Muscle of leg (tissue), 16 donors: ENCODE measurements at places on chromosomes 5 and 9.

- peak; percentile 70 for DNase-seq
Measured at GRCh38 chr5:126274076-126274762, 149.0 kb upstream of the GRAMD2B start.

GRCh38 chr9:75855509-75855908, 35.0 kb upstream of the PCSK5 start:
- peak; percentile 48 for DNase-seq

DNA sequence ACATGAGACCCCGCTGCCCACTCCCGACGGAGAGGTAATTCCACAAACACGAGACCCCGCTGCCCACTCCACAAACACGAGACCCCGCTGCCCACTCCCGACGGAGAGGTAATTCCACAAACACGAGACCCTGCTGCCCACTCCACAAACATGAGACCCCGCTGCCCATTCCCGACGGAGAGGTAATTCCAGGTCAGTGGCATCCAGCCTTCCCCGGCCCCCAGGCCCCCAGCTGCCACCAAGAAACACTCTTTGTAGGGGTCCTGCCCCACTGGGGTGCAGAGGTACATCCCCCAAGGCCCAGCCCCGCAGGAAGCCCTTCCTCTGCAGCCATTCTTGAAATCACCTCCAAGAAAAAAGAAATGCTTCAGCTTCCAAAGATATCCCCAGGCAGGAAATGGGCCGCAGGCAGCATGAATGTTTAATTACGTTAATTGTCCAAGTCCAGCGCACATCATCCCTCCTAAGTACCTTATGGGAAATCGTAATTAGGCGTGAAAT, 115.9 kb downstream of the ADAMTS2 start:
- DNase-seq: no peak

DNA sequence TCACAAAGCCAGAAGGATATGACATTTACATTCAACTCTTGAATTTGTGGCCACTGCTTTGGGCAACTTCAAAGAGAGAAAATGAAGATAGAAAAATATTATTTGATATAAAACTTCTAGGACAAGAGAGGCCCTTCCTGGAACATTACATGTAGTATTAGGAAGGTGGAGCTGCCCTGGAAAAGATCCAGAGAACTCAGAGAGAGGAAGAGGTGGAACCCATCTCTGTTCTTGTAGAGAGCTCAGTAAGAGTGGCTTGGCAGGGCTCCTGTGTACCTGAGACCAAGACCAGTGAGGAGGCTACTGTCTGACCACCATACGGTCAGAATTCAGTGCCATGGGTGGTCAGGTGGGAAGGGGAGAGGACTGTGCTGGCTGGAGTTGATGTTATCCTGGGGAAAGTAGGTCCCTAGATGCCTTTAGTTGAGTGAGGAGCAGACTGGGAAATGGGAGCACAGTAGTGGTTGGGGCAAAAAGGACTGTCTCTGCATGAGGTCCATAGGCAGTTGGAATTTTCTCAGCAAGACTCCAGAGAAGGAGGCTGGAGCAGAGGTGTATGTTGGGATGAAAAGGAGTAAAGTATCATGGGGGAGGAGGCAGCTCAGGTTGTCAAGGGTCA, 7.6 kb downstream of the TGFBI start:
- no peak for DNase-seq

DNA sequence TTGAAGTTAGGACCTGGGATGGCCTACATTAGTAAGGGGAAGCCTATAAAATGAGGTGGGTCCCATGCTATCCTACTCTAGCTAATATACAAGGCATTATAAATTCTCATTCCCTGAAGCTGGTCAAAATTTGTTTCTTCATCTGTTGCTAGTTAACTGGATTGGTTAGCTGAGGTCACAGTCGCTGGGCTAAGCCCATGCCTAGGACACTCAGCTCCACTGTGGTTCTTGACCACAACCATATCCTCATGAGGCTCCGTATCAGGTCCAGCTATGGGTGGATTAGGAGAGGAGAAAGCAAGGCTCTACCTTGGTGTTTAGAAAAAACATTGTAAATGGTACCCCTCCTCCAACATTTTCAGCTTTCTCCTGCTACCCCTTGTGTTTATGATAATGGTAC, 52.8 kb upstream of the RAI14 start:
- DNase-seq: no peak

GRCh38 chr5:102196481-102196880, 99.6 kb downstream of the SLCO4C1 start:
- DNase-seq: no peak

DNA sequence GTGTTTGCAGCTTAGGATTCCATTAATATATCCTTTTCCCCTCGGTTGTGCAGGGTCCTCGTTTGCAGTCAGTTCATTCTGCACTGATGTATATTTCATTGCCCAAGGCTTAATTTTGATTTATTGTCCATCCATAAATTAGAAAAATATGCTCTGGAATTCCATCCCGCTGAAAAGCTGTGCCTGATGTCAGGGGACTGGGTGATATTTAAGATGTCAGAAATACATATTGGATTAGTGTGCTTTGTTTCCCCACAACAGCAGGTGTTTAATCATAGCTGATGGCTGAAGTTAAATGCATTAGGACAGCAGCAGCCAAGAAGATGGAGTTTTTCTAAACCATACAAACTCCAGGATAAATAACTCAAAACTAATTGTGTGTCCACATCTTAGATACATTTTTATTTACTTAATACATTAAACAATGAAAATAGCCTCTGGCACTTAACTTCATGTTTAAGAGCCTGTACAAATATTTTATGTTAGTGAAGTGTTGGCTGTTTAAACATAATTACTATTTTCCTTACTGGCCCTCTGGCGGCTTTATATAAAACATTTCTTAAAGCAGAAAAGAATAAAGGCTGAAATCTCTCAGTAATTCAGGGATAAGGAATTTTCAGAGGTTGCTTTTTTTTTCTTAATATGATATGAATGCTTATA, 170.4 kb upstream of the TBCA start:
- DNase-seq: no peak

- no peak for DNase-seq
Measured at GRCh38 chr5:62708481-62709325, 130.1 kb downstream of the LRRC70 start.

- no peak for DNase-seq
Measured at GRCh38 chr5:71013575-71013974, 11.6 kb downstream of the NAIP start.

- no peak for DNase-seq
Measured at GRCh38 chr9:123111427-123112014, 78.1 kb downstream of the GPR21 start.

DNA sequence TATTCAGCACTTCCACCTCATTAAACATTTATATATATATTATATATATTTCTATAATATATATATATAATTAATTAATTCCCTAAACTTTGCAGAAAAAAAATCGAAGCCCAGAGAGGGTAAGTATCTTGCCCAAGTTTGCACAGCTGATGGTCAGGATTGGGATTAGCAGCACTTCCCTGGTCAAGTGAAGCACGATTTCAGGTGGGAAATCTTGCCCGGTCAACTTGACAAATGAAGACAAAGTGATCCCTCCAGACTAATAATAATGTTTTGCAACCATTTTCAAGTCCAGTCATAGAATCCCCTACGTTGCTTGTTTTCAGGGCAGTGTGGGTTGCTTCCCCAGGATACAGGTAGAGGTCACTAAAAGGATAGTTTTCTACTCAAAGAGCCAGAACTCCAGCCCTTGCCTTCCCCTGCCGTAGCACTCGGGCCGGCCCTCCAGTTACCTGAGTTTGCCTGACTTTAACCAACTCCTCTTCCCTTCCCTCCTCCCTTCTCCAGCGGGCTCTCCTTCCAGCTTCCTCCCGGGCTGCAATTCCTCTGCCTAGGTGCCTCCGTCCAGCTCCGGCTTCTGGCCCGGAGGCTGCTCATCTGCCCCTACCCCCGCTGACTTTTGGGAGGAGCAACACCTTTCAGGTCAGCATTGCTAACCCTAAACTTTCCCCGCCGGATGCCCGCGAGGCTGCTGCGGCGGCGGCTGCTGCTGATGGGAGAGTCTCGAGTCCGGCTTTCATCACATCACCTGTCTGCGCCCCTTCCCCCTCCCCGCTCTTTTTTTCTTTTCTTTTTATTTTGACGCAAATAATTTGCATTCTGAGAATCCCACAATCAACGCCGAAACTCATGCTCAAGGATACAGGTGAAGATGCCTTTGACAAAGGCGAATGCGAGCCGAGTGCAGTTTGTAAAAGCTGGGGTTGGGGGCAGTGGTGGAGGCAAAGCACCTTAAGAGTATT, 930 bp downstream of the PRLR start:
- DNase-seq: peak; percentile 20

GRCh38 chr5:15966066-15966640, 213.4 kb downstream of the MARCHF11 start:
- DNase-seq: no peak

- DNase-seq: no peak
Measured at GRCh38 chr5:1010641-1011046, 2.0 kb downstream of the NKD2 start.

DNA sequence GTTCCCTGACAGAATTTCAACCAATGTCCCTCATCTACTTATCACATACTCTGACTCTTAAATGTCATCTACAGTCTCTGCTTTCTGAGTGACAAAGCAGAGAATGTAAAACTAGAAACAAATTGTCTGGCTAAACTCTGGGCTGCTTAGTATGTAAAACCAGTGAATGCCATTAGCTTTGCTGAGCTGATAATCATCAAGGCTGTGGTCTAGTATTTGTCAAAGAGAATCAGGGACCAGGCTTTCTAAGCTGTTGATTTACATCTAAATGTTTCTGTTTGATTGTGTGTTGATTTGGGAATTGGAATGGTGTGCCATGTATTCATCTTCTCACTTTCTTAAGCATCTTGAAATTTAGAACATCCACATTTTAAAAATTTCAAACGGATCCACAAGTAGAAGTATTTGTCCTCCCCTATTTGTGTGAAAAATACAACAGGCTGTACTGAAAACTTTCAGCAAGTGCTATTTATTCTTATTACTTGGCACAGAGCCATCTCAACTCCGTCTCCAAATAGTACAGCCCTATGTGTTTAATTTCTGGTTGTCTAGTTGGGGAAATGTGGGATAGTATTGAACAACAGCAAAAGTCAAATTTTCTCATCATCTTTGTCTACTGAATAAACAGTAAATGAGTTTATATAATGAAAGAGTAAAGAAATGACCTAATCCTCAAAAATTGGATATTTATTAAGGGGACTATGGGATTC, 251.5 kb downstream of the KCTD16 start:
- peak; percentile 42 for DNase-seq
